AG04449 (cell line): ENCODE measurements at places on chromosomes 12 and 14.

- no peak for DNase-seq
Observed at GRCh38 chr12:77575376-77575919, 255.2 kb upstream of the NAV3 start.

DNA sequence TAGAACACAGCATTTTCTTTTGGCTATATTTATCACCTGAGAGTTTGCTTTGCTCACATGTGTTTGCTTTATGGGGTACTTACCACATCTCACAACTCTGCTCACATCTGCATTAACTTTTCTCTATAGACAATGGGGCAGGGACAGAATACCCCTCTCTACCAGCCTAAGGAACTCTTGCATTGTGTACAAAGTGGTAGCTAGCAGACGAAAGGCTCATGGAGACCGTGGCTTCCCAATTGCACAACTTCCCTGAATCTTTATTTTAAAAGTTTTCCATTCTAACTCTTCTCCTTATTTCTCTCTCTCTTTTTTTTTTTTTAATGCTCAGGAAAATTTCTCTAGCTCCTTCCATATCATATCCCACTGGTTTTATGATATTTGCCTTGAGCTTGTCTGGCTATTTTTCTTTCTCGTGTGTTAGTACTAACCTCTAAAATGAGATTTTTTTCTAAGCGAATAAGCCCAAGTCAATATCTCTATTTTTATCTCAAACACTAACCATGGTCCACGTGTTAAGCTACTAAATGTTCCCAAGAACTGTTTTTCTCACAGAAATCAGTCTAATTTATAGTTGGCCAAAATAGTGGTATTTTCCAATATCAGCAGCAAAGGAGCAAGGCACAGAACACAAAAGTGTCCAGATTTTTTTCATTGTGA is 155.2 kb downstream of the STXBP6 start:
- DNase-seq, result no peak

GRCh38 chr14:68393259-68393658 is 399.6 kb downstream of the ZFP36L1 start:
- DNase-seq, result no peak

DNA sequence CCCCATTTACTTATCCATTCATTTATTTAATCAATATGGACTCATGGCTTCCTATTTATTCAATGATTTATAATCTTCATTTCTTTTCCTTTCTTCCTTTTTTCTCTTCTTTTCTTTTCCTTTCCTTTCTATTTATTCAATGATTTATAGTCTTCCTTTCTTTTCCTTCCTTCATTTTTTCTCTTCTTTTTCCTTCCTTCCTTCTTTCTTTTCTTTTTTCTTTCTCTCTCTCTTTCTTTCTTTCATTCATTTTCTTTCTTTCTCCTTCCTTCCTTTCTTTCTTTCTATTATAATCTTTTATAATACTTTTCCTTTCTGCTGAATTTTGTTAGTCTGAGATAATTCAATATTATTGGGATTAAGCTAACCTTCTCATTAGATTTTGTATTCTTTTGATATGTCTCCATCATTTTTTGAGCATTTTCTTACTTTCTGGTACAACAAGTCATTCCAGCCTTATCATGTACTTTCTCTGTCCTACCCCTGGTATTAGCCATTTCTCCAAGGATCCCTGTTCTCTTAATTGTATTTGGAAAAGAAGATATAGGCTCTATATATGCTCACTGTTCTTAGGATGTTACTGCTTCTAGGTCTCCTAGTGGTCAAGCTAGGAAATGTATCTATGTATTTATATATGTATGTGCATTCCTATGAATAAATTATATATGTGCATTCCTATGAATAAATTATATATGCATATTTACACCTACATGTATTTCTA is 12.1 kb downstream of the LACRT start:
- DNase-seq, result no peak

GRCh38 chr12:5921966-5922899 is 22.8 kb downstream of the ANO2 start:
- DNase-seq, result no peak

- peak; percentile 84 for DNase-seq
Observed at GRCh38 chr12:4997939-4998338, 45.7 kb upstream of the KCNA5 start.

- no peak for DNase-seq
Observed at GRCh38 chr14:88823968-88824313, 510 bp upstream of the TTC8 start.

DNA sequence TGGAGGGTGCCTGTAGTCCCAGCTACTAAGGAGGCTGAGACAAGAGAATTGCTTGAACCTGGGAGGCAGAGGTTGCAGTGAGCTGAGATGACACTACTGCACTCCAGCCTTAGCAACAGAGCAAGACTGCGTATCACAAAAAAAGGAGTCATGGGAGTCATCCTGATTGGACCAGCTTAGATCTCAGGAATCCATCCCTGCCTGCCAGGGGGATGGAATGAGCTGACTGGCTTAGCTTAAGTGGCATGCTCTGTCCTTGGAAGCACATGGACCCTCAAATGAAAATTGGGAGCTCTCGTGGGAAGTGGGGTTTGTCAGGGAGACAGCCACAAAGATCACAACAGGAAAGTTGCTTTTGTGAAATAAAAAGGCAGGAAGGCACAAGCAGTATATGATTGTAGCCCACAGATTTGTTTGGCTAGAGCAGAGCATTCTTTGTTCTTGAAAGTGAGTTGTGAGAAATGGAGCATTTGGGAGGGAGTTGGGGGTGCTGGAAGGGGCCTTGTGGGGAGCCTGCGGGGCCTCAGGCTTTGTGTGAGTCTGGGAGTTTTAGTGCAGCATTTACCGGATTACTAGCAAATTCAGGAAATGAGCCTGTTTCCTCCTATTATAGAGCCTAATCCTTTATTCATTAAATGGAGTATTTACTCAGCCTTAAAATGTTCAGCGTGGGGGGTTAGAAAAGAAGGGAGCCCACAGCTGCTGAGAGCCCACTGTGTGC is 30.7 kb downstream of the DGLUCY start:
- no peak for DNase-seq

- no peak for DNase-seq
Observed at GRCh38 chr12:104352106-104352713, 48.7 kb downstream of the EID3 start.

- DNase-seq, result no peak
Observed at GRCh38 chr12:57610554-57611107, 604 bp upstream of the ARHGEF25 start.

DNA sequence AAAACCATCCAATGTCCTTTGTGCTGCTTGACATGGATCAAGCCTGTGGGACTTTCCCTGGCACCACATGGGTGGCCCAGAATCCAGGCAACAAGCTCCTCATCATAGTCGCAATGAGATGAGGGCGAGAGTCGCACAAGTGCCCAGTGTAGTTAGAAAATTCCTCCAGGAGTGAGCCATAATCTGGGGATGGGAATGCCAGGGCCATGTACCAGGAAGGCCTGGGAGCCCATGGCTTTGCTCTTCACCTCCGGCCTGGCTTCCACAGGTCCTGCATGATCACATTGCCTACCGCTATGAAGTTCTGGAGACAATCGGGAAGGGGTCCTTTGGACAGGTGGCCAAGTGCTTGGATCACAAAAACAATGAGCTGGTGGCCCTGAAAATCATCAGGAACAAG is 33.9 kb downstream of the DYRK4 start:
- no peak for DNase-seq

GRCh38 chr12:114405519-114406271 is at the start of gene TBX5:
Gene TBX5, minus strand, starts transcription at chr12:114406144. Its CDS starts 2,246 bp downstream, at chr12:114403898.
- DNase-seq, result no peak

DNA sequence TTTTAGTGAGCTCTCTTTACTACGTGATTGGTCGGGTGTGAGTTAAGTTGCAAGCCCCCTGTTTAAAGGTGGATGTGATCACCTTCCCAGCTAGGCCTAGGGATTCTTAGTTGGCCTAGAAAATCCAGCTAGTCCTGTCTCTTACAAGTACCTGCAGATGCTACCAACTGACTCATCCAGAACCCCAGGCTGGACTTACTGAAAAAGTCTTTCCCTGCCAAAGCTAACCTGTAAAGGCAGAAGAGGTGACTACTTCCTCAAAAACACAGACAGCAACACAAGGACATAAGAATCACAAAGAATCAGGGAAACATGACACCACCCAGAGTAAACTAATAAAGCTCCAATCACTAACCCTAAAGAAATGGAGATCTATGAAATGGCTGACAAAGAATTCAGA is 39.1 kb upstream of the HIGD1C start:
- DNase-seq, result no peak

- DNase-seq, result no peak
Observed at GRCh38 chr12:53324113-53324778, 2.8 kb upstream of the AAAS start.

DNA sequence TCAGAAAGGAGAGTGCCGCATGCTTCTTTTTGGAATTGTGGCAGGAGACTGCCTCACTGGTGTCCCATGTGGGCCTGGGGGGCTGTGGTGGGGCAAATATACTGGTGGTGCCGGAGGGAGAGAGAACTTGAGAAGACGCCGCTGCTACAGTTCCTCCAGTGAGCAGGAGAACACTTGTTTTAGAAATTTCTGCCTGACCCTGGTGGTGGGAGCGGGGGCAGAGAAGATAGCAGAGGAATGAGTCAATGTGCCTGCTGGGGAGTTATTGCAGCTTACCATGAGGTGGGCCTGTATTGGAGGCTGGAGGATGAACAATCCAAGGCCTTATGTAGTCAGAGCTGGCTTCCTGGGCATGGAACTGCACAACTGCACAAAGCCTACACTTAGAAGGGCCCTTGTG is 211.8 kb downstream of the SNAPC1 start:
- DNase-seq, result peak; percentile 37

DNA sequence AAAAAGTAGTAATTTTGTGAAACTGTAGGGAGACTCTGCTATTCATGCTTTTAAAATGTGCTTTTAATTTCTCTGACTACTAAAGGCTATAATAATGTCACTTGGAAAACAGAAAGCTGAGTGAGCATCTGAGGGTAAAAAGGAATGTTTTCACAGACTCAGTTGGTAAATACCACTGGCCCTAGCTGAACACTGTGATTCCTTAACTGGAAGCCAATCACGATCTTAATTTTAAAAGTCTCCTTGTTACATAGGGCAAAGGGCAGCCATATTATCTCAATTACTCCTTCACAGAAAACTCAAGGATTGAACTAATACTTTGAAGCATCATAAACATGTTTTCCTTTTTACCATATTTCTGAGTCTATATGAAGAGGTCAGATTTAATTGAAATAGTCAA is 41.9 kb downstream of the PAWR start:
- DNase-seq, result no peak

DNA sequence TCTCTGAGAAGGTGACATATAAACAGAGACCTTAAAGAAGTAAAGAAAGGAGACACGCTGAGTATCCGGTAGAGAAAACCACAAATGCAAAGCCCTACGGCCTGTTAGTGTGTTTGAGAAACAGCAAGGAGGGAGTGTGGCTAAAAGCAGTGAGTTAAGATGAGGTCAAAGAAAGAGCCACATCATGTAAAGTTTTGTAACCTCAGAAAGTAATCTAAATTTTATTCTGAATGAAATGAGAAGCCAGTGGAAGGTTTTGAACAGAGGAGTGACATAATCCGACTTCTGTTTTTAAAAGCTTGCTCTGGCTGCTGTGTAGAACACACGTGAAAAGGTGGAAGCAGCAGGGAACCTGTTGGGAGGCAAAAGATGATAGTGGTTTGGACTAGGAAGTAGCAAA is 32.6 kb downstream of the PPP2R5E start:
- DNase-seq, result no peak

GRCh38 chr14:31419967-31420318 is 407 bp downstream of the HEATR5A start:
- DNase-seq, result no peak

GRCh38 chr12:22505826-22506225 is 38.5 kb downstream of the C2CD5 start:
- DNase-seq, result no peak

- no peak for DNase-seq
Observed at GRCh38 chr12:110906985-110907384, 13.4 kb downstream of the MYL2 start.
